ENCODE measurements at places on chromosomes 3 and 15. TPM values are rescaled to one million over a fixed set of nuclear protein-coding genes. Genes with fewer than 3 reads are reported as not detected.

The DUOXA2 gene
- not detected for polyA plus RNA-seq

The CHRNA3 gene
- polyA plus RNA-seq: 3.5 TPM

The OIP5 gene
- polyA plus RNA-seq: 2.1 TPM

The RAD18 gene
- polyA plus RNA-seq: 6.9 TPM

The ADAMTS17 gene
- 2.1 TPM for polyA plus RNA-seq

The MED12L gene
- polyA plus RNA-seq: 3.2 TPM

The MORF4L1 gene
- 468 TPM for polyA plus RNA-seq

The GPR62 gene
- not detected for polyA plus RNA-seq

The PLSCR5 gene
- polyA plus RNA-seq: not detected

The SUSD5 gene
- polyA plus RNA-seq: 0.62 TPM

The P2RY14 gene
- not detected for polyA plus RNA-seq

The CADPS gene
- 72.5 TPM for polyA plus RNA-seq

The NR2E3 gene
- polyA plus RNA-seq: 1.5 TPM

The SH2D7 gene
- not detected for polyA plus RNA-seq

All from Purkinje cell (primary cell).